ENCODE measurements at places on chromosomes 13 and 19. TPM values are rescaled to one million over a fixed set of nuclear protein-coding genes. Genes with fewer than 3 reads are reported as not detected.

TOMM40 gene
- total RNA-seq: 24.9 TPM

OR7D2 gene
- total RNA-seq: not detected

C13orf46 gene
- 1.1 TPM for total RNA-seq

KLK4 gene
- total RNA-seq: not detected

ZNF560 gene
- total RNA-seq: not detected

DNA sequence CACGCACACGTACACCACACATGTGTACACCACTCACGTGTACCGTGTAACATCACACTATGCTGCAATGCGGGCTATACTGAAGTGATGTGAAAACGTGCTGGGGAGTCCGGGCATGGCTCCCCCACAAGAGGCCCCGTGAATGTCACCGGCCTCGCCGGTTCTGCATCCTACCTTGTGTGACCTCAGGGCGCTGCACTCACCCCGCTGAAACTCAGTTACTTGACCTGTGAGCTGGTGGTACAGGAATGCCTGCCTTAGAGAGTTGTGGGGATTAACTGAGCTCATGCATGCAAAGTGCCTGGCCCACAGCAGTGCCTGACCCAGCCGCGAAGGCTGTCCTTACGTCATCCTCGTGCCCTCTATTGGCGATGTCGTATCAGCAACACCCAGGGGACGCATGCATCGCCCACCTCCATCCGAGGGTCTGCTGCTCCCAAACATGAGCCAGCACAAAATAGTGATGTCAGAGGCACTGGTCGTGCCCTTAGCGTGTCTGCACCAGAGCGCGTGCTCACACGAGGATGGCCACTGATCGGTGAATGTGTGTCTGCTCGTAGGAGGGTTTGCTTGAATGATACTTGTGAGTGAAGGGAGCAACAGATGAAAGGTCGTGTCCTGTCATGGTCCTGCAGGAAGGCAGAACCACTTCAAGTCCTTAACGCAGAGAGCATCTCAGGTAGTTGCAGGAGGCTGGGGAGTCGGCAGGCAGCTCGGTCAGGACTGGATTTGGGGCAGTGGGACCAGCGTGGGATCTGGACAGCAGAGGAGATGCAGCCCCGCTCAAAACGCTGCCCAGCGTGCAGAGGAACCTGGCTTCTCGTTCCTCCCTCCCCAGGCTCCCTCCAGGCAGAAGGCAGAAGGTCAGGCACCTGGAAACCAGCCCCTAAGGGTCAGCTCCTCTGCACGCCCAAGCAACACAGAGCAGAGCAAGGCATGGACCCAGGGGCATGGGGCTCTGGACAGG is 126.2 kb upstream of the SPACA7 start:
- no peaks in the 10 kb centered on the region for H3K27me3 ChIP-seq
- no peaks in the 10 kb centered on the region for H3K4me1 ChIP-seq

- DNase-seq: no peak
- no peaks in the 10 kb centered on the region for H3K27me3 ChIP-seq
- H3K4me1 ChIP-seq: peaks cover 12% of the 10 kb centered on the region
- no peak overlapping the region for H3K4me3 ChIP-seq
These were observed 53.5 kb upstream of the MED4 start for GRCh38 chr13:48148454-48148853.

- peaks cover 40% of the 10 kb centered on the region for H3K36me3 ChIP-seq
- H3K27ac ChIP-seq: no peak overlapping the region
- DNase-seq: no peak
- no peak overlapping the region for H3K4me3 ChIP-seq
- no peaks in the 10 kb centered on the region for H3K4me1 ChIP-seq
These were observed 19.2 kb downstream of the ATP4B start for GRCh38 chr13:113638806-113639205.

- H3K36me3 ChIP-seq: peaks cover 29% of the 10 kb centered on the region
- H3K27ac ChIP-seq: no peak overlapping the region
- H3K4me1 ChIP-seq: peaks cover 80% of the 10 kb centered on the region
- no peak for DNase-seq
- H3K4me3 ChIP-seq: peak overlapping the region; percentile 96
These were observed 3.5 kb downstream of the MKNK2 start for GRCh38 chr19:2047449-2048103.

- no peak for DNase-seq
- no peak overlapping the region for H3K27ac ChIP-seq
- H3K4me3 ChIP-seq: no peak overlapping the region
- H3K27me3 ChIP-seq: no peaks in the 10 kb centered on the region
- H3K4me1 ChIP-seq: peaks cover 6% of the 10 kb centered on the region
These were observed 877 bp upstream of the PRR22 start for GRCh38 chr19:5785423-5785822.

DNA sequence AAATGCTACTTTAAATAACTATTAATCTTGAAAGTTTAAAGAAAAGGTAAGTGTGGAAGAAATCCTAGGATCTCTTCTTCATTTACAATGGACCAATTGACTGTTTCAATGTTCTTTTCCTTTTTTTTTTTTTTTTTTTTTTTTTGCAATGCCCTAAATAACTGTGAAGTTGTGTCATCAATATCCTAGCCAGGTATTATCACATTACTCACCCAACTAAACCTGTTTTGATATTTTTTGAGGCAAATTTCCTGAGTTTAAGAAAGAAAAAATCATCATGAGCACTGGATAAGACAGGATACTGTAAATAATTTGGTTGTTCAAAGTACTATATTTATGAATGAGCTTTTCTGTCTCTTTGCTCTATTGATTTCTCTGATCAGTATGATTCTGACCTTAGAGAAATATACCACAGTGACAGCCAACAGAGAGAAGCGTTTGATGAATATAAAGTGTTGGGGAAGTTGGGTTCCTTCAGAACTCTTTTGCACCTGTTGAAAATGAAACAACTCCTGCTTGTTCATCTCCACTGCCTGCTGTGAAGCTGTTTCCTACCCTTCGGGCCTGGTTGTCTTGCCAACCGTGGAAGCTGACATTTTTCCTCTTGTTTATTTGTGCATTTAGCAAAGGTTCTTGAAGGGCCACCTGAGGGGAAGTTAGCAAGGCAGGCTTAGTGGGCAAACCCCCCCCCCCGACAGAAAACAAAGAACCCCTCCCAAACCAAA is 1220.5 kb upstream of the SLC10A2 start:
- H3K27me3 ChIP-seq: no peaks in the 10 kb centered on the region
- no peak overlapping the region for H3K4me3 ChIP-seq
- no peaks in the 10 kb centered on the region for H3K36me3 ChIP-seq
- H3K27ac ChIP-seq: no peak overlapping the region
- DNase-seq: no peak

GRCh38 chr13:99806671-99807070 is 164.9 kb downstream of the ZIC5 start:
- H3K27ac ChIP-seq: no peak overlapping the region
- H3K4me1 ChIP-seq: no peaks in the 10 kb centered on the region
- no peaks in the 10 kb centered on the region for H3K36me3 ChIP-seq

- H3K4me1 ChIP-seq: no peaks in the 10 kb centered on the region
- no peaks in the 10 kb centered on the region for H3K36me3 ChIP-seq
- no peak overlapping the region for H3K4me3 ChIP-seq
These were observed 26.5 kb upstream of the CASP14 start for GRCh38 chr19:15022752-15023151.

- H3K36me3 ChIP-seq: no peaks in the 10 kb centered on the region
- H3K4me3 ChIP-seq: no peak overlapping the region
- no peaks in the 10 kb centered on the region for H3K27me3 ChIP-seq
- no peaks in the 10 kb centered on the region for H3K4me1 ChIP-seq
- H3K27ac ChIP-seq: no peak overlapping the region
- DNase-seq: no peak
These were observed 260.4 kb downstream of the NALCN start for GRCh38 chr13:101155920-101156319.

GRCh38 chr13:52067237-52067636 is 42.7 kb downstream of the UTP14C start:
- H3K27me3 ChIP-seq: no peaks in the 10 kb centered on the region
- H3K4me3 ChIP-seq: no peak overlapping the region
- H3K27ac ChIP-seq: no peak overlapping the region
- no peak for DNase-seq
- H3K36me3 ChIP-seq: no peaks in the 10 kb centered on the region
- no peaks in the 10 kb centered on the region for H3K4me1 ChIP-seq

GRCh38 chr13:37475966-37476365 is 122.6 kb downstream of the POSTN start:
- H3K4me1 ChIP-seq: no peaks in the 10 kb centered on the region
- no peaks in the 10 kb centered on the region for H3K36me3 ChIP-seq
- no peak overlapping the region for H3K4me3 ChIP-seq
- no peak for DNase-seq
- H3K27ac ChIP-seq: no peak overlapping the region

- no peaks in the 10 kb centered on the region for H3K27me3 ChIP-seq
- no peak for DNase-seq
- H3K4me3 ChIP-seq: no peak overlapping the region
- no peak overlapping the region for H3K27ac ChIP-seq
These were observed 29.0 kb upstream of the SLITRK6 start for GRCh38 chr13:85828094-85828684.

DNA sequence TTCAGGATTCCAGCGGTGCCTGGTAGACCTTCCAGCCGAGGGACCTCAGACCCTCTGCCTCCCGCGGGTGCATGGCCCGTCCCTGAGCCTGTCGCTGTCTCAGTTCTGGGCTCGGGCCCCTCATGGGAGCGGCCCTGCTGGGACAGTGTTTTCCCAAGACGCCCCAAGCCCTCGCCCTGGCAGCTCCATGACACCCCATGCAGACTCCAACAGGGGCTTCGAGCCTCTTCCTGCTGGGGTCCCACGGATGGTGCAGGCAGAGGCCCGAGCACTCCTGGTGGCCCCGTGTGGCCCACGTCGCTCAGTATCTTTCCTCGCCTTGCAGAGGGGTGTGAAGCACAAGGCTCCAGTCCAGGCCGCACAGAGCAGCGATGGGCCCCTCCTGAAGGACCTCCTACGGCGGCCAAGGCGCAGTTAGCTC is 88.8 kb upstream of the MCF2L start:
- no peak overlapping the region for H3K27ac ChIP-seq
- H3K36me3 ChIP-seq: peaks cover 5% of the 10 kb centered on the region
- no peak overlapping the region for H3K4me3 ChIP-seq
- H3K4me1 ChIP-seq: no peaks in the 10 kb centered on the region

DNA sequence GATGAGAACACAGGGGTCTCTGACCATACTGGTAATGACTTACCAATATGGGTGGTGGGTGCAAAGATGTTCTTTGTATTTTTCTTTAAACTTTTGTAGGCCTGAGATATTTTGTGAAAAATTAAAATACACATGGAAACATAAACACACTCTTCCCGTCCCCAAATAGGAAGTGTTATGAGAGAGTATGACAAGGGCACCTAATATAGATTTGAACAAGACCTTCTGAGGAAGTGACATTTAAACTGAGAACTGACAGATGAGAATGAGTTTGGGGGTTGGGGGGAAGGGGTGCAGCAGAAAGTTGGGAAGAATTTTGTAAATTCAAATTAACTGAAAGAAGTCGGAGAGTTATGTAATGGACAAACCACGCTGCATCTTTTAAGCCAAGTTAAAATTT is 224.2 kb downstream of the RGCC start:
- peaks cover 25% of the 10 kb centered on the region for H3K4me1 ChIP-seq
- H3K4me3 ChIP-seq: no peak overlapping the region
- no peaks in the 10 kb centered on the region for H3K27me3 ChIP-seq
- no peak for DNase-seq
- H3K36me3 ChIP-seq: no peaks in the 10 kb centered on the region

DNA sequence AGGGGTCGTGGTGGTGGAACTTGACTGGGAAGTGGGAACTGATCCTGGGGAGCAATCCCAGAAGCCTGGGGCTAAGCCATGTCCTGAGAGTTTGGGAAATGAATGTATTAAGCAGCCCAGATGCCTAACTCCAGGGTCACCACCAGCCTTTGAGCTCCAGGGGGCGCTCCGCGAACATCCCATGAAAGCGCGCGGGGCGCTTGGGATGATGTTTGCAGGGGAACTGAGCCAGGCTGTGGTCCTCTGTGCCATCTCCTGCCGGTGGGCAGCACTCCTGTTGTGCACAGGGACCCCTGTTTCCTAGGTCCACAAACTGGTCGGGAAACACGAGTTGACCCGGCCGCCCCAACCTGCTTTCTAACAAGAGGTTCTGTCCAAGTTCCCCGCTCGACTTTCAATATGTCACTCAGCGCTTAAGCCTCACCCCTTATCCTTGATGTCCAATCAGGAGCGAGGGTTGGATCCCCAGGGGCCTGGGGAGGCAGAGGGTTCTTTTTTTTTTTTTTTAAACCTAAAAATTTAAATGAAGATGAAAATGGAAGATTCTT is 14.4 kb downstream of the LEUTX start:
- H3K27ac ChIP-seq: no peak overlapping the region
- peak overlapping the region; percentile 73 for H3K4me3 ChIP-seq
- H3K27me3 ChIP-seq: no peaks in the 10 kb centered on the region
- DNase-seq: peak; percentile 33
- no peaks in the 10 kb centered on the region for H3K4me1 ChIP-seq

- no peak for DNase-seq
- no peaks in the 10 kb centered on the region for H3K4me1 ChIP-seq
- H3K4me3 ChIP-seq: no peak overlapping the region
- no peak overlapping the region for H3K27ac ChIP-seq
- no peaks in the 10 kb centered on the region for H3K27me3 ChIP-seq
These were observed 758.9 kb downstream of the UQCRFS1 start for GRCh38 chr19:28454083-28454482.

- H3K27ac ChIP-seq: no peak overlapping the region
- no peaks in the 10 kb centered on the region for H3K4me1 ChIP-seq
- DNase-seq: no peak
- H3K4me3 ChIP-seq: no peak overlapping the region
- no peaks in the 10 kb centered on the region for H3K36me3 ChIP-seq
These were observed 727.7 kb downstream of the UQCRFS1 start for GRCh38 chr19:28485292-28485691.

DNA sequence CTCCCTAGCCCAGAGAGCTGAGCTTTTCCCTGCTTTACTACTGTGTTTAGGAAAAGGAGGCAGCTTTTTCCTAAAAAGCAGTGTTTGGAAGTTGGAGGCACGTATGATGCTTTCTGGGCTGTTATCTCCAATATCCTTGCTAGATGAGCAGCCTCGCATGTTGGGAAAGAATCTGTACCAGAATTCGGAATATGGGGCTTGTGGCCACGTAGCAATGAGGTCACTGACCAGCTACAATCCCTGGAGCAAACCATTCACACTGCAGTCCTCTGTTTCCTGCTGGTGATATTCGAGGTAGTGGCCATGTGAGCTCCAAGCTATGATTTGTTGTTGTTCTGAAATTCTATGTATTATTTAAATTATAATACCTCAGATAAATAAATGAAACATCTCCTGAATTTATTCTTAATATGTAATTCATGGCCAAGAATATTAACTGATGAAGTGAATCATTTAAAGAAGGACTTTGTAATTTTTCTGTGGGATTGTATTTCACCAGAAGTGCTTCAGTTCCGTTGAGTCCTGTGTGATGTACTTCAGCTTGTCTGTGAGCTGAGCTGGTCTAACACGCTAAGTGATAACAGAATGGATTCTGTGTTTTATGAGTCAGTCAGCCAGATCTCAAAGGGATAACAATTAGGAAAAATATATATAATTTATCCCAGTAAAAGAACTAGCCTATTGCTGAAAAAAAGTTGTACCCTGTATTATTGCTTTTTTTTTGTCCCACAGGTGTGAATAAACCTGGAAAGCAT is 319.5 kb downstream of the SHISA2 start:
- no peaks in the 10 kb centered on the region for H3K27me3 ChIP-seq
- H3K4me1 ChIP-seq: no peaks in the 10 kb centered on the region
- H3K36me3 ChIP-seq: no peaks in the 10 kb centered on the region
- DNase-seq: no peak
- H3K4me3 ChIP-seq: no peak overlapping the region
- H3K27ac ChIP-seq: no peak overlapping the region
